ENCODE measurements at places on chromosomes 3 and 15.

GRCh38 chr3:195030791-195031321 lies 240.1 kb downstream of the XXYLT1 start:
- peak; percentile 21 for DNase-seq

- DNase-seq, result no peak
These were observed 283.7 kb upstream of the GBE1 start for GRCh38 chr3:82044930-82045705.

GRCh38 chr3:136277115-136277514 lies 27.0 kb downstream of the PCCB start:
- no peak for DNase-seq

DNA sequence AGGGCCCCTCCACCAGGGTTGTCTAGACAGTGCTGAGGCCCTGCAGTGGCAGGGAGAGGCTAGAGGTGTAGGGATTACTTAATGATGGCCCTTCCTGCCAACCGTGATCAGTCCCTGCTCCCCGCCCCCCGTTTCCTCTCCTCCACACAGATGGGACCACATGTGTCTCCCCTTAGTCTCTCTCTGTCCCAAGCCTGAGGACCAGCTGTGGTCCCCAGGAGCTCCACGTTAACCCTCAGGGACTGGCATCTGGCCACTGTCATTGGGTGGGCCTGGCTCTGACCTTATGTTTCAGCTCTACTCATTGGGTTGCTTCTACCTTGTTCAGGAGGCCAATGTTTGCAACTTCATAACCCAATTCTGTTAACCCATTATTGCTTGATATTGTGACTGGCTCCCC lies 6.0 kb upstream of the ALPK3 start:
- no peak for DNase-seq

DNA sequence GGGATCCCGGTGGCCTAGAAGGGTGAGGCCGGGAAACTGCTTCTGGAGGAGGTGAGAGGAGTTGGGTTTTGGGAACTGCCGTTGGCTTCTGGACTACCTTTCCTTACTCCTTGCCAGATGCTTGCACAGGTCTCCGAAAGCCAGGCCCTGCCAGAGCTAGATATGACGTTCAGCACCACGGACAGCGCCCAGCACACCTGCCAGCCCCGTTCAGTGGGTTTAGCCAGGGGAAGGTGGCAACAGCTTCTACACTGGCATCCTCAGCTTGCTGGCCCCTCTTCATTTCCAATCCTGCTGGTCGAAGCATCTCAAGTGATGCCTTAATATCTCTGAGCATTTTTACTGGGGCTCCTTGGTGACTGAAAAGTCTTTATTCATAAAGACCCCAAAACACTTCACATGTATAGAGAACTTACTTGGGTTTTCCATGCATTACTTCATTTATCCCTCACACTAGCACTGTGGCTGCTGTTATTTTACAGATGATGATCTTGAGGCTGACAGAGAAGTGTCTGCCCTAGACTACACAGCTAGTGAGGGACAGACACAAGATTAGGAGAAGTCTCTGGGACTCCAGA lies 21.9 kb downstream of the HCN4 start:
- peak; percentile 17 for DNase-seq

DNA sequence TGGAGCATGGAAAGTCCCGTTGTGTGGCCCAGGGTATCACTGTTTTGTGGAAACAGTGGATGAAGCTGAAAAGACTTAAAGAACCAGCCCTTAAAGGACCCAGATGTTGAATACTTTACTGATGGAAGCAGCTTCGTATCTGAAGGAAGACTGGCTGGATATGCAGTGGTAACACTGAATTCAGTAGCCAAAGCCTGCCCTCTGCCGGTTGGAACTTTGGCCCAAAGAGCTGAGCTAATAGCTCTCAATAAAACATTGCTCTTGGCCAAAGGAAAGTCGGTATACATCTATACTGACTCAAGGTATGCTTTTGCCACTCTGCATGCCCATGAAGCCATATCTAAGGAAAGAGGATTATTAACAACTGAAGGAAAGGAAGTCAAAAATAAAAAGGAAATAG lies 885.4 kb downstream of the PDCD6IP start:
- DNase-seq, result peak; percentile 2

GRCh38 chr3:38542401-38543298 lies 46.5 kb downstream of the EXOG start:
- DNase-seq, result no peak

Measured in CMK (cell line).